Uterus (tissue), 4 donors: ENCODE measurements at places on chromosomes 16 and 17. TPM values are rescaled to one million over a fixed set of nuclear protein-coding genes. Genes with fewer than 3 reads are reported as not detected.

DNA sequence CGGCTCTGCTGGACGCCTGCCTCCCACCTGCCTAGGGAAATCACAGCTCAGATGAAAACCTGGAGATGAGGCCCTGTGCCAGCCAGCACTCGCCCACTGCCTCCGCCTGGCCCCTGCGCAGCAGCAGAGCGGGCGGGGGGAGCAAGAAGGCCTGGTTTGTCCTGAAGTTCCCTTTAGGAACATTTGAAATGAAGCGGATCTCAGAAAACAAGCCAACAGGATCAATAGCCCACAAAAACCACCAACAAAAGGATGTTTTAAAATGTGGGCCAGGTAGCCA lies 48.0 kb downstream of the RBFOX3 start:
- DNase-seq, result no peak

- no peak for DNase-seq
These were observed 17.3 kb upstream of the ERCC4 start for GRCh38 chr16:13902677-13903076.

GRCh38 chr16:85536411-85537330 lies 76.5 kb upstream of the GSE1 start:
- DNase-seq, result no peak

DNA sequence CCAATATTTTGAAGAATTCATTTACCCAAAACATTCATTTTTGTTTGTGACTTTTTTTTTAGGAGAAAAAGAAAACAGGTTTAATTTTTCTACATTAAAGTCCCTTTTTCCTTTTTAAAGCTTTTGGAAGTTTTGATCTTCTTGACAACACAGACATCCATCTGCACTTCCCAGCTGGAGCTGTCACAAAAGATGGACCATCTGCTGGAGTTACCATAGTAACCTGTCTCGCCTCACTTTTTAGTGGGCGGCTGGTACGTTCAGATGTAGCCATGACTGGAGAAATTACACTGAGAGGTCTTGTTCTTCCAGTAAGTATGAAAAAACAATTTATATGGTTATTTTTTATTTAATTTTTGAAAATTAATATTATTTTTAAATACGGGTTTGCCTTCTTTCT lies 37.2 kb downstream of the SIAH1 start:
- DNase-seq, result no peak

DNA sequence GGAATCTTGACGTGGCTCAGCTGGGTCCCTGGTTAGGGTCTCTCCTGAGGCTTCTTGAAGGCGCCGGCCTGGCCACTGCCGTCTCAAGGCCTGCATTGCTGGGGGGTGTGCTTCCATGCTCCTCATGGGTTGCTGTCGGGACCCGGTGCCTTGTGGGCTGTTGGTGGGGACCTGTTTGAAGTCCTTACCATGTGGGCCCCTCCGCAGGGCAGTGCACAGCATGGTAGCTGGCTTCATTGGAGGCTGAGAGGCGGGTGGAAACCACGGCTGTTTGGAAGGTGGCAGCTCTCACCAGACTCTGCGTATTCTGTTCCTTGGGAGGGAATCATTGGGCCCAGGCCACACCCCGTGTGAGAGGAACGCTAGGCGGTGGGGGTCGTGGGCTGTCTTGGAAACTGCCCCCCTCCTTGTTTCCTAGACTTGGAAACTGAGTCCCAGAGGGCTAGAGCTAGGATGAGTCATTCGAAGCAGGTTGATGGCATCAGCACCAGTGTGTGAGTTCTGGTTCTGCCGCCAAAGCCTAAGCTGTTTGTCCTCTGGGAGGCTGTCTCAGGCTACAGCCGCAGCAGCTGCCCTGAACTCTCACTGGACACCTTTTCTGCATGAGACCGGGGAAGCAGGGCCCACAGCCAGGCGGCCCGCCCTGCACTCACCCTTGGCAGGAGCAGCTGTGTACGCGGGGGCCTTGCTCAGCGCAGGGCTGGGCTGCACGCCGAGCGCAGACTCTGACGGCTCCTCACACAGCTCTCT lies 35.2 kb downstream of the ZNF750 start:
- peak; percentile 94 for DNase-seq

DNA sequence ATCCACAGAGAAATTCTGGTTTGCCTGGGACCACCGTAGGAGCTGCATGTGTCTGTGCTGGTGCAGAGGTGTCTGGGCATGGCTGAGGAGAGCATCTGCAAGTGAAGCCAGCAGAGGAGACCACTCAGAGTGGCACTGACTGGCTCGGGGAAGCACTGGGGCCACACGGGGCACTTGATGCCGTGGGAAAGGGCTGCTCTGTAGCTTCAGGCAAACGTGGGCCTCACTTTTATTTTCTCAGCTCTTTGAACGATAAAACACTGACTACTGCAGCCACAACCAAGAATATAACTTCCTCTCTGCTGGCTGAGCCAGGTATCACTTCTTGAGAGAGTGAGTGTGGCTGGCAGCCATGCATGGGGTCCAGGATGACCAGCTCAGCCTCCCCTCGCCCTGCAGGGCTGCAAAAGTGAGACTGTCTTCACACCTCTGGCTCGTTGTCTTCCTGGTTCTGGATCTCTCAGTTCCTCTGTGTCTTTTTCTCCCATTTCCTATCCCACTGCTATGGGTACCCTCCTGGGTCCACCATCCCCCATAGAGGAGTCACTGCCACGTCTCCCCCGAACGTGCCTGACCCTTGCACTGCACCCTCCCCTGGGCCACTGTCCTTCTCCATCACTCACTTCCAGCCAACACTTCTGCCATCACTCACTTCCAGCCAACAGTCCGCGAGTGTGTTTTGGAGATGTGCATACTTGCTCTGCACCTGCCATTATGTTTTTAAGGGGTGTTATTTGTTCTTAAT lies 201.4 kb upstream of the CHMP6 start:
- no peak for DNase-seq

DNA sequence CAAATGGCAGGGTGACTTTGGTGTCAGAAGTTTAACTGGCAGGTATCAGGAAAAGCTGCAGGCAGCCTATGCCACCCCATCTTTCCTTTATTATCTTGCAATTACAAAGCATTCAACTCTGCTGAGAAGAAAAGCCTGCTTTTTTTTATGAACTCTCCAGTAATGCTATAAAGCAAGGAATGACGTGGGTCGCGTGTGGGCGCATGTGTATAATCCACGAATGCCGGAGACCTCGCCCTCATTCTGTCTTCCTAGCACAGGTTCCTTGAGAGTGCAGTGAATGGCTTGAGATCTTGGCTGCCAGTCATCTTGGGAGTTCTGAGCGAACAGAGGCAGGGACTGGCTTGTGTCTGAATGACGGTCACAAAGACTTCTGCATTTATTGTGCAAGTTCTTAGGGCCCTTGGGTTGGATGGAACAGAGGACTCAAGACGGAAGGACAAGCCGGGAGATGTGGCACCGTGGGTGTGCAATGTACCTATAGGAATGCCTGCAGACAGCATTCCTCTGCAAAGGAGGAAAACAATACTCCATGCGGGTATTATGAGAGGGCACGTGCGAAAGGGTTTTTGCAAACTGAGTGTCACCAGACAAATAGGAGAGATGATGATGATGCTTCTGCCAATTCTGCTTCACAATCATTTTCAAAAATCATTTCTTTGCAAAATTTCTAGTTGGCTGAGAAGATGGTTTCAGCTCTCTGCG lies 96.1 kb upstream of the ELAC2 start:
- DNase-seq, result no peak

GRCh38 chr16:1344499-1344898 lies 7.2 kb downstream of the TSR3 start:
- no peak for DNase-seq

- DNase-seq, result no peak
These were observed 1.5 kb downstream of the PPM1E start for GRCh38 chr17:58757162-58757613.

DNA sequence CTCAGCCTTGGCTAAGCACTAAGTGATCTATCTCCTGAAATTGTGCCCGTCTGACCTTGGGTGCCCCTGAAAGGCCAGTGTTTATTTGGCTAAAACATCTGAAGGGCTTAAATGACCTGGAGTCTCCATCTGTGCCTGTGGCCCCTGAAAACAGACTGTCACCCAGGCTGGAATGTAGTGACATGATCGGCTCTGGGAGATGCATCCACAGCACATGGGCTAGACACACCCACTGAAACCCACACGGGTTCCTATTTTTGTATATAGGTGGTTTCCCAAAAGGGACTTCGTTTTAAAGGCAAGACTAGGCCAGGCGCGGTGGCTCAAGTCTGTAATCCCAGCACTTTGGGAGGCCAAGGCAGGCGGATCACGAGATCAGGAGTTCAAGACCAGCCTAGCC lies 13.5 kb downstream of the CEP295NL start:
- DNase-seq, result no peak

The NXPH3 gene
- 5.8 TPM for total RNA-seq

The VPS9D1 gene
- total RNA-seq, result 4.1 TPM

The CARHSP1 gene
- total RNA-seq, result 73.8 TPM

The CLEC19A gene
- not detected for total RNA-seq

The CTDNEP1 gene
- total RNA-seq, result 13.8 TPM

The KCNJ18 gene
- not detected for total RNA-seq
